ENCODE measurements at places on chromosomes 5 and 9. TPM values are rescaled to one million over a fixed set of nuclear protein-coding genes. Genes with fewer than 3 reads are reported as not detected.

The CMBL gene
- 34.8 TPM for total RNA-seq

GRCh38 chr5:125065741-125066140 is 319.3 kb upstream of the ZNF608 start:
- no peaks in the 10 kb centered on the region for H3K36me3 ChIP-seq
- no peak overlapping the region for H3K4me3 ChIP-seq
- H3K27me3 ChIP-seq = peaks cover 3% of the 10 kb centered on the region
- DNase-seq = no peak
- H3K27ac ChIP-seq = no peak overlapping the region

- no peaks in the 10 kb centered on the region for H3K4me1 ChIP-seq
- peaks cover 16% of the 10 kb centered on the region for H3K27me3 ChIP-seq
- DNase-seq = peak; percentile 23
- no peak overlapping the region for H3K27ac ChIP-seq
Measured at GRCh38 chr5:175464074-175464941, 14.1 kb upstream of the SFXN1 start.

- no peaks in the 10 kb centered on the region for H3K36me3 ChIP-seq
- DNase-seq = no peak
Measured at GRCh38 chr9:38649731-38650363, 29.5 kb upstream of the ANKRD18A start.

All from HFFc6 (cell line).